ENCODE measurements at places on chromosomes 11 and 22. TPM values are rescaled to one million over a fixed set of nuclear protein-coding genes. Genes with fewer than 3 reads are reported as not detected.

- no peaks in the 10 kb centered on the region for H3K36me3 ChIP-seq
- no peaks in the 10 kb centered on the region for H3K4me1 ChIP-seq
- no peak overlapping the region for H3K27ac ChIP-seq
These were observed 637.8 kb upstream of the LUZP2 start for GRCh38 chr11:23859087-23859486.

GRCh38 chr11:2098691-2099515 lies 40.3 kb downstream of the IGF2 start:
- DNase-seq, result no peak
- H3K27me3 ChIP-seq, result no peaks in the 10 kb centered on the region
- H3K4me3 ChIP-seq, result no peak overlapping the region
- H3K36me3 ChIP-seq, result no peaks in the 10 kb centered on the region
- no peaks in the 10 kb centered on the region for H3K4me1 ChIP-seq
- H3K27ac ChIP-seq, result no peak overlapping the region

- peak; percentile 16 for DNase-seq
- H3K36me3 ChIP-seq, result no peaks in the 10 kb centered on the region
These were observed 186.4 kb downstream of the BLID start for GRCh38 chr11:121929581-121929980.

- no peak overlapping the region for H3K27ac ChIP-seq
- H3K36me3 ChIP-seq, result no peaks in the 10 kb centered on the region
- no peak for DNase-seq
- H3K4me1 ChIP-seq, result no peaks in the 10 kb centered on the region
These were observed 21.9 kb downstream of the SAMM50 start for GRCh38 chr22:43976861-43977795.

GRCh38 chr22:25362883-25363240 lies 143.4 kb downstream of the CRYBB2 start:
- no peak overlapping the region for H3K4me3 ChIP-seq
- H3K4me1 ChIP-seq, result no peaks in the 10 kb centered on the region
- no peaks in the 10 kb centered on the region for H3K27me3 ChIP-seq
- H3K27ac ChIP-seq, result no peak overlapping the region
- no peak for DNase-seq
- no peaks in the 10 kb centered on the region for H3K36me3 ChIP-seq

- H3K27ac ChIP-seq, result no peak overlapping the region
- no peak for DNase-seq
- H3K4me1 ChIP-seq, result no peaks in the 10 kb centered on the region
- H3K36me3 ChIP-seq, result no peaks in the 10 kb centered on the region
These were observed 14.3 kb upstream of the FGF19 start for GRCh38 chr11:69718147-69718546.

- no peaks in the 10 kb centered on the region for H3K4me1 ChIP-seq
- H3K27ac ChIP-seq, result no peak overlapping the region
- no peaks in the 10 kb centered on the region for H3K27me3 ChIP-seq
These were observed 79.7 kb upstream of the CARD18 start for GRCh38 chr11:105219269-105219668.

- no peaks in the 10 kb centered on the region for H3K27me3 ChIP-seq
- DNase-seq, result peak; percentile 54
- no peak overlapping the region for H3K4me3 ChIP-seq
- no peaks in the 10 kb centered on the region for H3K36me3 ChIP-seq
These were observed 76.0 kb downstream of the CWC15 start for GRCh38 chr11:94897330-94897768.

The GRAP2 gene
- total RNA-seq, result 0.97 TPM

The OR52H1 gene
- total RNA-seq, result 2.1 TPM

The MAP6 gene
- 13.3 TPM for total RNA-seq

The TBX1 gene
- 10.2 TPM for total RNA-seq

Data from uterus (tissue), 4 donors.